ENCODE measurements at places on chromosomes 1 and 21.

GRCh38 chr1:85884372-85885035 is 176.3 kb upstream of the ZNHIT6 start:
- no peak for DNase-seq

GRCh38 chr1:24557220-24557619 is 1.3 kb downstream of the NCMAP start:
- no peak for DNase-seq

DNA sequence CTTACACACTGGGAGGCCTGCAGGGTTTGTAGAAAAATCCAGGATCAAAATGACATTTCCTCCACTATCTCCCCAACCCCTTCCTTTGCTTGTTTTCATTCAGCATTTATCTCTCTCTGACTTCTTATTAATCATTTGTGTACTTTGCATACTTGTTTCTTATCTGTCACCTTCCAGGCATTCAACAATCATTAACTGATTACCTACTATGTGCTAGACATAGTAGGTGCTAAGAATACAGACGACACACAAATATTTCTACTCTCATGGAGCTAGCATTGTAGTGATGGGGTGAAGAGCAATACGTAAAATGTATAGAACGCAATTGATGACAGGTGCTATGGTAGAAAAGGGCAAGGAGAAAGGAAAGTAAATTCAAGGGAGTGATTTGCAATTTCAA is 20.9 kb downstream of the TRABD2B start:
- no peak for DNase-seq

DNA sequence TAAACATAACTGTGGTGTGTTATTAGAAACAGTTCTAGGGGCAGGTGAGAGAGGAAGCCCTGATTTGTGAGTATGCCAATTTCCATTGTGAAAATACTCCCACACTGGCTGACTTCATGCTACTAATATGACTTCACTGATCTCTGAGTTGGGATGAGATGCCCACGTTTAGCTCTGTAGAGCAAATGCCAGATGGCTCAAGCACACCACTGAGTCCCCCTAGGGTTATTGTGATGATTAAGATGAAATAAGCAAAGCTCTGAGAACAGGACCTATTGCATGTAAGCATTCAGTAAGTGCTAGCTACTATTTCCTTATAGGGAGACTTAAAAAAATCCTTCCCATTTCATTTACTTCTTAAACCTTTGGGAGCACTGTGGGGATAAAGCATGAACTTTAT is 117.6 kb downstream of the CENPF start:
- DNase-seq, result no peak

GRCh38 chr1:197464044-197464443 is 196.0 kb downstream of the CRB1 start:
- no peak for DNase-seq

All from ecto neural progenitor cell (in vitro differentiated cells).